ENCODE measurements at places on chromosomes 11 and 22.

DNA sequence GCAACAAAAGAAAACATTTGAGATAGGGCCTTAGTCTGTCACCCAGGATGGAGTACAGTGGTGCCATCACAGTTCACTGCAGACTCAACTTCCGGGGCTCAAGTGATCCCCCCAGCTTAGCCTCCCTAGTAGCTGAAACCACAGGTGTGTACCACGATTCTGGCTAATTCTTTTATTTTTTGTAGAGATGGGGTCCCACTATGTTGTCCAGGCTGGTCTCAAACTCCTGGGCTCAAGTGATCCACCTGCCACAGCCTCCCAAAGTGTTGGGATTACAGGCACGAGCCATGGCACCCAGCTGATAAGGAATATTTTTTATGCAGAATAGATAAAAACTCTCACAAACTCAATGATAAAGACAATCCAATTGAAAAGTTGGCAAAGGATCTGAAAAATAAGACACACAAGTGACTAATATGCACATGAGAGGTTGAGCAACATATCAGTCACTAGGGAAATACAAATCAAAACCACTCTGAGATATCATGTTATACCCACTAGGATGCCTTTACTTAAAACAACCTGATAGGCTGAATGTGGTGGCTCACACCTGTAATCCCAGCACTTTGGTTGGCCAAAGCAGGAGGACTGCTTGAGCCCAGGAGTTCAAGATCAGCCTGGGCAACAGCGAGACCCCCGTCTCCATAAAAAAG, 33.9 kb upstream of the CLTCL1 start:
- DNase-seq: no peak

DNA sequence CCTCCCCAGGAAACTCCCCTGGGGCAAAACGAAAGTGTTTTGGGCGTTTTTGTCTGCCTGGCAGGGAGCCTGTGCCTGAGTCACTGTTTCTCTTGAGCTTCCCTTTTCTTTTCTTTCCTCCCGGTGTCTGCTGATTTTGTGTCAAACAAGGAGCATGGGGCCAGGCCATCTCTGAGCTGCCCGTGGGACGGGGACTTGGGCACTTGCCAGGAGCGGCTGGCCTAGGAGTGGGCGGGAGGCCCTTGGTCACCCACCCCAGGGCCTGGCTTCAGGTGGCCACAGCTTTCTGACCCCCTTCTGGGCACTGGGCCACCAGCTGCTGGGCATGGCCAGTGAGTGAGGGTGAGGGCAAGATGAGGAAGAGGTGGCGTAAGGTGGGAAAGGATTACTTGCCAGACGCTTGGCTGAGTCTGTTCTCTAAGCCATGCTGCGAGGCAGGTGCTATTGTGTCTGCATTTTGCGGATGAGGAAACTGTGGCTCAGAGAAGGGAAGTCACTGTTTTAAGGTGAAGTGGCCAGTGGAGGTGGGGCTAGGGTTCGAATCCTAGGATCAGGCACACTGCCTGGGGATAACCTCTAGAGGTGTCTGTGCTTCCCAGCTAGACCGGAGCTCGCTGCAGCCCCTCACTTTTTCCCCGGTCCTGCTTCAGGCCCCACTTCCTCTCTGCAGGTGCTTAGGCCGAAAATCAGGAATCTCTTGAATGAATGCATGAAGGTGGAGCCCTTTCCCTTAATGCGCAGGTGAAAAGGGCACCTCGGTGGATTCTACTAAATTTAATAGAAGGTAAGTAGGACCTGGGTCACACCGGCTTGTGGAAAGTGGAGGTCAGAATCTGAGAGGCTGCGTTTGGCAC, 7.8 kb upstream of the NFAM1 start:
- DNase-seq: no peak

DNA sequence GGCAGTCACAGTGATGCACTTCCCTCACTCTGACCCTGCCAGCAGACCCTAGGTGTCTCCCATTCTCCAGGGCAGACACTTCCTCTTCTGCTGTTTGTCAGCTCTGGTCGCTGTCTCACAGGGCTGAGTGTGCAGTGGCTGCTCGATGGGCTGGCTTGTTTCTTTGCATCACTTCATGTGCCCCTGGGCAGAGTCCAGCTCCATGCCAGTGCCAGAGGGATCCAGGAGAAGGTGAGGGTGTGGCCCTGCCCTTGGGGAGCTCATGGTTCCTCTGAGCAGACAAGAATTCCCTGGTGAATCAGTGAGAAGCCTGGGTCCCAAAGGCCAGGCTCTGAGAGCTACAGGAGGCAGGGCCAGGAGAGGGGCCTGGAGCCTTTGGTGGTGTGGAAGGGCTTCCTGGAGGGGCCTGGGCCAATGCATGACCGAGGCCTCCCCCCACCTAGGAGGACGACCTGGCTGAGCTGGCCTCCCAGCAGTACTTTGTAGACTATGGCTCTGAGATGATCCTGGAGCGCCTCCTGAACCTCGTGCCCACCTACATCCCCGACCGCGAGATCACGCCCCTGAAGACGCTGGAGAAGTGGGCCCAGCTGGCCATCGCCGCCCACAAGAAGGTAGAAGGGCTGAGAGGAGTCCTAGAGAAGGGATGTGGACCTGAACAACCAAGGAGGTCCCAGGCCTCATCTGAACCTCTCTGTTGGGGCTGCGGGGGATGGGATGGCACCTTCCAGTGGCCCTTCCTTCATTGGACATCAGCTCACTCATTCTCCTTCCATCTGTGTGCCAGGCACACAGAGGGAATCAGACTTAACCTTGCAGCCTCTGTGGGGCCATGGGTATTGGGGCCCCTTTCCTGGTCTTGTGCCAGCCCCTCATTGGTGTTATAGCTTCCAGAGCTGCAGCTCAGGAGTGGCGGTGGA, 66.1 kb downstream of the MYO7A start:
- no peak for DNase-seq

GRCh38 chr22:37569921-37570660, 9.8 kb downstream of the LGALS2 start:
- DNase-seq: no peak

- no peak for DNase-seq
Observed at GRCh38 chr11:126202646-126203359, 8.6 kb downstream of the RPUSD4 start.

DNA sequence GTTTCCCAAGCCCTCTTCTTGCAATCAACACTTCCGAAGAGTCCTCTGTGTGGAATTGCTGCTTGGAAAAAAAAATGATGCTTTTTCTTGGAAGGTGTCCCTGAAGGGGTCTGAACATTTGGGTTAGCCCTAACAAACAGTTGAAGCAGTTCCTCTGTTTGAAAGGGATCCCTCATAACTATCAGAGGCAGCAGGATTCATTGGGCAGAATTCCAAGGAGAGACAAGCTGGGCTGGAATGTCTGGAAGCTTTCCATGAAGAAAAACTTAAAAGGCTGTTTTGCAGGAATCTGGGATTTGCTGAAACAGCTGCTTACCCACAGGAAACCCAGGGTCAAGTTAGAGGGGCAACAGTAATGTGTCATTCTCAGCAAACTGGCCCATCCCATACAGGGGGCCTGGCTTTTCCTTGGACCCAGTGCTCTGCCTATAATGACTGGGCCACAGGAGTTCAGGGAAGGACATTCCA, 3.1 kb downstream of the CSNK2A3 start:
- no peak for DNase-seq

DNA sequence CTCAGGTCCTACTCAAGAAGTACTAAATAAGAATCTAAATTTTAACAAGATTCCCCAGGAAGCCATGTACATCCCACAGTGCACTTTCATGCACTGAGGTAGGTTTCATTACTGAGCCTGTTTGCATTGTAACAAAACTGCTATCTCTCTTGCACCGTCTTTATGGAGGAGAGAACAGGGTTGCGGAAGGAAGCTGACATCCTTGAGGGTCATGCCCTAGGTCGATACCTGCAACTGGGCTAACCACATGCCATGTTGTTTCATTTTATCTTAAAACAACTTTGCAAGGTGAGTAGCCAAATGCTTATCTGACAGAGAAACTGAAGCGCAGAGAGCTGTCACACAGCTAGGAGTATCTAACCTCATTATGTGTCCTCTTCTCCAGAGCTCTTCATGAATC, 656.3 kb upstream of the TENM4 start:
- no peak for DNase-seq

GRCh38 chr11:84430661-84431060, 1144.5 kb upstream of the CCDC90B start:
- no peak for DNase-seq

- no peak for DNase-seq
Observed at GRCh38 chr22:47460861-47461260, 698.4 kb downstream of the TBC1D22A start.

Data from RWPE2 (cell line).